Breast epithelium (tissue), 4 donors: ENCODE measurements at places on chromosomes 1 and 21. TPM values are rescaled to one million over a fixed set of nuclear protein-coding genes. Genes with fewer than 3 reads are reported as not detected.

DNA sequence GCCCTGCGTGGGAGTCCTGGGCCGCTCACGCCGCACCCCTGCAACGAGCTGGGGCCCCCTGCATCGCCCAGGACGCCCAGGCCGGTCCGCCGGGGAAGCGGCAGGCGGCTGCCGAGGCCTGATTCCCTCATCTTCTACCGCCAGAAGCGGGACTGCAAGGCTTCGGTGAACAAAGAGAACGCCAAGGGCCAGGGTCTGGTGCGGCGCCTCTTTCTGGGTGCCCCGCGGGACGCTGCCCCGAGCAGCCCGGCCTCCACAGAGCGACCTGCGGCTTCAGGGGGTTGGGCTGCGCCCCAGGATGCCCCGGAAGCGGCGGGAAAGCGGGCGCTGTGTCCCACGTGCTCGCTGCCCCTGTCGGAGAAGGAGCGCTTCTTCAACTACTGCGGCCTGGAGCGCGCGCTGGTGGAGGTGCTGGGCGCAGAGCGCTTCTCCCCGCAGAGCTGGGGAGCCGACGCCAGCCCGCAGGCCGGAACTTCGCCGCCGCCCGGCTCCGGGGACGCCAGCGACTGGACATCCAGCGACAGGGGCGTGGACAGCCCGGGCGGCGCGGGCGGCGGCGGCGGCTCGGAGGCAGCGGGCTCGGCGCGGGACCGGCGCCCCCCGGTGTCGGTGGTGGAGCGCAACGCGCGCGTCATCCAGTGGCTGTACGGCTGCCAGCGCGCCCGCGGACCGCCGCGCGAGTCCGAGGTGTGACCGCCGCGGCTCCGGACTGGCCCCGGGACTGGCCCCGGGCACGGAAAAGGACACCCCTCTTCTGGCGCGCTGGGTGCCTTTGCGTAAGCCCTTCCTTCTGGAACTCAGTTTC lies 2.7 kb downstream of the FAM110D start:
- peaks cover 17% of the 10 kb centered on the region for H3K27me3 ChIP-seq
- no peaks in the 10 kb centered on the region for H3K4me1 ChIP-seq
- peak overlapping the region; percentile 68 for H3K4me3 ChIP-seq
- DNase-seq, result no peak

- no peaks in the 10 kb centered on the region for H3K27me3 ChIP-seq
- DNase-seq, result no peak
- no peak overlapping the region for H3K4me3 ChIP-seq
- no peaks in the 10 kb centered on the region for H3K36me3 ChIP-seq
Measured at GRCh38 chr21:27571706-27572105, 604.8 kb upstream of the ADAMTS5 start.

- H3K36me3 ChIP-seq, result no peaks in the 10 kb centered on the region
- no peak for DNase-seq
- H3K4me1 ChIP-seq, result no peaks in the 10 kb centered on the region
- no peak overlapping the region for H3K4me3 ChIP-seq
- H3K27ac ChIP-seq, result no peak overlapping the region
- no peaks in the 10 kb centered on the region for H3K27me3 ChIP-seq
Measured at GRCh38 chr1:187203257-187203656, 374.5 kb downstream of the PLA2G4A start.

The GCLM gene
- total RNA-seq, result 23.7 TPM
